Left ventricle myocardium inferior (tissue), 1 donor: ENCODE measurements at places on chromosomes 12 and 14.

DNA sequence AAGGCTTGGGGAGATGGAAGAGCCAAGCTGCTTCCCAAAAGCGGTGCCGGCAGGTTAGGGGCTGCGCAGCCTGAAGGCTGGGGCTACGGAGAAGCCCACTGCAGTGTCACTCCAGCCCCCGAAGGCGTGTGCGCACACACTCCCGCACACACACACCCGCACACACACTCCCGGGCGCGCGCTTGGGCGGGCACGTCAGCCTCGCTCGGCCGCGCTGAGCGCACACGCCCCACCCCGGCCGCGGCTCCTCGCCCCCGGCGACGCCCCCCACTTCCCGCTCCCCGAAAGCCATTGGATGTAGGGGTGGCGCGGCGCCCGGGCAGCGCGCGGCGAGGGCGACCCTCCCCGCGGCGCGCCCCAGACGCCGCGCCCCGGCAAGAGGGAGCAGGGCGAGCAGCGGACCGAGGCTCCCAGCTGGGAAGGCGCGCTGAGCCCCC lies at the start of gene KCNK10:
TSS of gene KCNK10 (minus strand) at position 184 of the 437 bp plus-strand sequence. CDS start 471 bp downstream, outside the sequence.
- DNase-seq, result no peak

GRCh38 chr14:61644834-61645233 lies 50.5 kb upstream of the HIF1A start:
- DNase-seq, result no peak

- DNase-seq, result no peak
Measured at GRCh38 chr12:124109760-124110159, 136.7 kb downstream of the ZNF664 start.

GRCh38 chr14:91511043-91511383 lies 903 bp upstream of the PPP4R3A start:
- no peak for DNase-seq

GRCh38 chr14:59190372-59190771 lies 1.9 kb downstream of the DAAM1 start:
- no peak for DNase-seq

DNA sequence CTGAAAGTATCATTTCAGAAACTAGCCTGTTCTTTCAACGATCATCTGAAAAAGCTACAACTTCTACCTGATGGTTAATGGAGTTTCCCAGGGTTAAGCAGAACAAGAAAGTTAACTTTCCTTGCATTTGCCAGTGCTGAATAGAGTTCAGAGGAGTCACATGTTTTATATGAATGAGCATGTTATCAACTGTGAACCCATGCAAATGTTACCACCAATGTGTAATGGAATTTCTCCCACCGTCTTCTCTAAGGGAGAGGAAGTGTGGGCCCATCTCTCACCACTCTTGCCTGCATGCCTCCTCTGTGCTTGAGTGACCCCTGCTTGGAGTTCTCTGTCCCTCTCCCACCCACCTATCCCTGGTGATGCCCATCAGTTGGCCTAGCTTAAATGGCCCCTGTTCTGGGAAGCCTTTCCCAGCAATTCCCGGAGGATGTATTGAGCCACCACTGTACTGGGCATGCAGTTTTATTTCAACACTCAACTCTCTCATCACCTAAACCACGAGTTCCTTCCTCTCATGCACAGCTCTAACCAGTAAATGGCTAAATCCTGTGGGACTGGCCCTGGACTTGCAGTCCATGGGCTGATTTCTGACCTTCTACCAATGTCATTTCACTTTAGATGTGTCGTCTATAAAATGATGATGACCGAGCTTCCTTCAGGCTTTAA lies 159.8 kb downstream of the RPAP3 start:
- DNase-seq, result no peak

- no peak for DNase-seq
Measured at GRCh38 chr12:109330282-109331230, 17.1 kb upstream of the MYO1H start.

- no peak for DNase-seq
Measured at GRCh38 chr12:45720069-45720468, 9.4 kb upstream of the ARID2 start.

GRCh38 chr14:55749946-55750345 lies 169.9 kb downstream of the KTN1 start:
- no peak for DNase-seq

DNA sequence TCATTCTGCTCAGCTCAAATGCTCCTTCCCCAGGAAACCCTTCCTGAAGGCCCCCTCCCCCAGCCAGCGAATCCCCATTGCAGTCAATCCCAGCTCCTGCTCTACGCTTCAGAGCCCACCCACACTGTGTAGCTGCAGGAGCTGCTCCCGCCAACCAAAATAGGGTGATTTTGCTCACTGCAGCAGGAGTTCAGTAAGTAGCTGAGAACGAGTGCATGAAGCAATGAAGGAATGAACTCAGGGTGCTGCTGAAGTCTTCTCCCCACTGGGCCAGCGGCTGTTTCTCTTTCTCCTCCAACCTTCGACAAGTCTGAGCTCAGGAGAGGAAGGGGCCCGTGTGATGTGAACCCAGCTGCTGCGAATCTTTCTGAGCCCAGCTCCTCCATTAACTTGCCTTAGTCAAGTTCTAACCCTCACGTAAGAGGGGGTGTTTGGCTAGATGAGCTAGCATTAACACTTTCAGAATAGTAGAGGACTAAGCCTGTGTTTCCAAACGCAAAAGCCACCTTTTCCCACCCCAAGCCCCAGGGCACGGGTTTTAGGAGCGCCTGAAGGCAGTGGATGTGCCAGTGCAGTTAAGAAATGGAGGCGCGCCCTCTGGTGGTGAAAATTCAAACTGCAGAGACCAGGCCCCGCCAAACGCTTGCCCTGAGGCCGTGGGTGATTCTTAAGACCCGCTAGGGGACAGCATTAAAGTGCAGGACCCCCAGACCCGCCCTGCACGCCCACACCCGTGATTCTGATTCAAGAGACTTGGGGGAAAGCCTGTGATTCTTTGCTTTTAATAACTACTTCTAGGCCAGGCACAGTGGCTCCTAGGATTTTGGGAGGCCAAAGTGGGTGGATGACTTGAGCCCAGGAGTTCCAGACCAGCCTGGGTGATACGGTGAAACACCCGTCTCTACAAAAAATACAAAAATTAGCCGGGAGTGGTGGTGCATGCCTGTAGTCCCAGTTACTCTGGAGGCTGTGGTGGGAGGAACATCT lies 11.9 kb upstream of the SERPINA4 start:
- DNase-seq, result peak; percentile 47
